Activated CD4-positive, alpha-beta T cell treated with anti-CD3 and anti-CD28 coated beads, Interleukin-2, amount 50 U/mL, for 16 hours (primary cell): ENCODE measurements at places on chromosomes 6 and 20.

- DNase-seq = no peak
These were observed 4.6 kb downstream of the SDC4 start for GRCh38 chr20:45343532-45344167.

DNA sequence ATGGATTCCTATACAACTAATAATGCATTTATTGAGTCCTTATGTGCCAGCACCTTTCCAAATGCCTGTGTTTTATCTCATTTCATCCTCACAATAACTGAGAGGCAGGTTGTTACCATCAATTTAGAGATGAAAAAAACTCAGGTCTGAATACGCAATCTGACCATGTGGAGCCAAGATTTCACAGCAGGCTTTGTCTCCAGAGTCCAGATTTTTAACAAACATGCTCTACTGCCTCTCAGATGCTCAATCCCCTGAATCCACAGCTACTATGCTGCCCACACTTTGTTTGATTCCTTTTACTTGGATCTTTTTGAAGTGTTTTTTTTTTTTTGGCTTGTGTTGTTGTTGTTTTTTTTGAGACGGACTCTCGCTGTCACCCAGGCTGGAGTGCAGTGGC lies 46.8 kb downstream of the B4GALT5 start:
- DNase-seq = no peak

DNA sequence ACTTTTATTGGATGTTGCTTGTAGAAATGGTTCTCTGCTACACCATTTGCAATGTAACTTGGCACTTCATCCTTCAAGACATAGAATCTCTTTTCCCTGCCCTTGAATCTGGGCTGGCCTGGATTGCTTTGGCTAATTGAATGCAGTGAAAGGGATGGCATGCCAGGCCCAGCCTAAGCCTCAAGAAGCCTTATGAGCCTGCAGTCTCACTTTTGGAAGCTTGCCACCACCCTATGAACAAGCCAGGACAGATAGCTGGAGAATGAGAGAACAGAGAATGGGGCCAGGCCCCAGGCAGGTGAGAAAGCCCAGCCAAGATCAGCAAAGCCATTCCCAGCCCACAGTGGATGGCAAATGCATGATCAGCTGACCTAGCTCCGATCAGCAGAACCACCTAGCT lies 350.7 kb upstream of the RNF24 start:
- DNase-seq = no peak

DNA sequence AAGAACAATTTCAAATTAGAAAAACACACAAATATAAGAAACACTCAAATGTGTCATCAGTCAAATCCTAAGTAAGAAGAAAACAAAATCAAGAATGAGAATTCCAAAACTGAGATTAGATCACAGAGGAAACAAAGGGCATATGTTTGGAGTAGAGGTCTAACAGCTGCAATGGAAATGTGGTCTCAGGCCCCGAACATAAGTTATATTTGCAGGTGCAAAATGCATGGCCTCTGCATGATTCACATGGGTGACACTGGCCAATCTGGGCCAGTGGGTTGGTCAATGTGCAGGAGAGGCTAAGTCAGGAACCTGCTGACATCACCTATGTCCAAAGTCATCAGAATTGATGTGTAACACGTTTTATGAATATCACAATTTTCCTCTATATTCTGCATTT lies 108.5 kb upstream of the MAP7 start:
- no peak for DNase-seq

- no peak for DNase-seq
These were observed 9.6 kb downstream of the SLC18B1 start for GRCh38 chr6:132788658-132789395.

GRCh38 chr6:169954977-169955376 lies 203.6 kb downstream of the ERMARD start:
- no peak for DNase-seq

- no peak for DNase-seq
These were observed 120.8 kb downstream of the AGPAT4 start for GRCh38 chr6:161152907-161153662.

DNA sequence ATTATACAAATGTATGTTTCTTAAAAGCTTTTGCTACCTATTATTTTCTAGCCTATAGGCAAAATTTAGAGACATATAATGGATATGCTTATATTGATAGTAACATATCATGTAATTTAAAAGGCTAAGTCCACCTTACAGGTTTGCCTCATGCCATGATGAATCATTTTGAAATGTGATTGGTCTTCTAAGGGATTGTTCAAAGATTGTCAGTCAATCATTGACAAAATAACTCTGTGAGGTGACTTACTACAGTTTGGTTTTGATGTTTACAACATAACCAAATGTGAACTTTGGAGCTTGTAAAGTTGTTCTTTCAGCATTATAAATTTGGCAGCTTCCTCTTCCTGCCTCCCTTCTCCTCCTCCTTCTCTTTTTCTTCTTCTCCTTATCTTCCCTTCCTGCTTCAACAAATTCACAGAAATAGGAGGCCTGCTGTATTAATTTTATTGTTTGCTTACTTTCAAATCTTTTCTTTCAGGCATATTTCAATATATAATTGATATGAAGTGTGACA lies 39.7 kb upstream of the ZFP64 start:
- DNase-seq = no peak

DNA sequence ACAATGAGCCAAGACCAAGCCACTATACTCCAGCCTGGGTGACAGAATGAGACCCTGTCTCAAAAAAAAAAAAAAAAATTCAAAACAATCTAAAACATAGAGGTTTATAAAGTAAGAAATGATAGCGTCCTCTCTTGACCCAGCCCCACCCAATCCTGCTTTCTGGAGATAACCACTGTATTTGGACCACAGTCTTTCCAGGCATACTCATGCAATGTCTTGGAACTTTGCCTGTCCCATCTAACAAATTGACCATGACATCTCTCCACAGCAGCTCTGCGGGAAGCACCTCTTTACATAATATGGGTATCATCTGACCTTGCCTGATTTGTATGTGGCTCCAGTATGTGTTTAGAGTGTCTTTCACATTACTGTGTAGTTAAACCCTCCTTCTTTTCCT lies 9.1 kb upstream of the SHLD1 start:
- DNase-seq = no peak

DNA sequence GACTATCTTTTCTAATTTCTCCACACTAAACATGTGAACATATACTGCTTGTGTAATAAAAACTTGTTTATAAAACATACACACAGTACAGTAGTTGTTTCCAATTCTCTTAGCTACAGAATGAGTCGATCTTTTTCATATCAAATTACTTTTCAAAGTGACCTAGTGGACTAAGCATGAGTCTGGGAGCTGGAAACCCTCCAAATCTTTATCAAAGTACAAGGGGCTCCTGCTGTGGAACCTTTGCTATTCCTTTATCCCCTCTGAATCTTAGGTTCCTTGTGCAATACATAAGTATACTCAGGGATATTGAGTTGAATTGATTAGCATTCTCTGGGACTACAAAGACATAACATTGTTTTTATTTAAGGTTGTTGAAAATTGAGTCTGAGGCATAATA lies 48.7 kb upstream of the TAB2 start:
- DNase-seq = no peak

GRCh38 chr6:159759645-159760044 lies 2.2 kb upstream of the ACAT2 start:
- no peak for DNase-seq

DNA sequence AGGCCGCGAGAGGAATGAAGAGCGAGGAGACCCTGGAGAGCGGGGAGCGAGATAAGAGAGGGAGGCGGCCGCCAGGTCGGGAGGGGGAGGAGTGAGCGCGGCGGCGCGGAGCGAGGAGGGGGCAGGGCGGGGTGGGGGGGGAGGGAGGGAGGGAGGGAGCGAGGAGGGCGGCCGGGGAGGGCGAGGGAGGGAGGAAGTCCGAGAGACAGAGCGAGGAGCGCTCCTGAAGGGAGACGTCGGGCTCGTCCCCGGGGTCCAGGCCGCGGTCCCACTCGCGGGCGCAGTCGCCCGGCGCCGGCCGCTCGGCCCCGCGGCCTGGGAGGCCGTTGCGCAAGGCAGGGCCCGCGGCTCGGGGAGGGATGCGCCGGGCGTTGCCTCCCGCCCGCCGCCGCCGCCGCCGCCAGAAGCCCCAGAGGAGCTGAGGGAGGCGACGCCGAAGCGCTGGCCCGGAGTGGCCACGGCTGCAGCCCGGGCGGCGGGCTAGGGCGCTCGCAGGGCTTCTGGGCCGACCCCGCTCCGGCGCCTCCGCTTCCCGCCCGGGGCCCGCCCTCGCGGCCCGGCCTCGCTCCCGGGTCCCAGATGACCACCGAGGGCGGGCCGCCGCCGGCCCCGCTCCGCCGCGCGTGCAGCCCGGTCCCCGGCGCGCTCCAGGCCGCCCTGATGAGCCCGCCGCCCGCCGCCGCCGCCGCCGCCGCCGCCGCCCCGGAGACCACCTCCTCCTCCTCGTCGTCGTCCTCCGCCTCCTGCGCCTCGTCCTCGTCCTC lies at the start of gene FOXF2:
Gene FOXF2 (plus strand): TSS at position 208 of the 764 bp plus-strand sequence. CDS start 372 bp downstream, at position 580.
- no peak for DNase-seq

DNA sequence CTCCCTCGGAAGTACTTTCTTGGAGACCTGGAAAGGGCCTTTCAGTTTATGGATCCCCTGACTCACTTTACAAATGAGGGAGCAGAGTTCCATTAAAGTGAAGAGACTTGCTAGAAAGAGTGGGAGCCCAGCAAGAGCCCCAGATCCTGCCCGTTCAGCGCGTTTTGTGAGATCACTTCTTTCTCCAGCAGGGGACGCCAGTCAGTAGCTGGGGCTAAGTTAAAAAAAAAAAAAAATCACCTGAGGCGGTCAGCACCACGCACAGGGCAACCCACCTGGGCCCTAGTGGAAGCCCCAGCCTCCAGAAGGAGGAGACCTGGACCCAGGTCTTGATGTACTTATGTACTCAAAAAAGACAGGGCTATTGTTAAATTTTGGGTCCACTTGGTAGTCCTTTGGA lies 274.5 kb upstream of the RNF24 start:
- DNase-seq = no peak

DNA sequence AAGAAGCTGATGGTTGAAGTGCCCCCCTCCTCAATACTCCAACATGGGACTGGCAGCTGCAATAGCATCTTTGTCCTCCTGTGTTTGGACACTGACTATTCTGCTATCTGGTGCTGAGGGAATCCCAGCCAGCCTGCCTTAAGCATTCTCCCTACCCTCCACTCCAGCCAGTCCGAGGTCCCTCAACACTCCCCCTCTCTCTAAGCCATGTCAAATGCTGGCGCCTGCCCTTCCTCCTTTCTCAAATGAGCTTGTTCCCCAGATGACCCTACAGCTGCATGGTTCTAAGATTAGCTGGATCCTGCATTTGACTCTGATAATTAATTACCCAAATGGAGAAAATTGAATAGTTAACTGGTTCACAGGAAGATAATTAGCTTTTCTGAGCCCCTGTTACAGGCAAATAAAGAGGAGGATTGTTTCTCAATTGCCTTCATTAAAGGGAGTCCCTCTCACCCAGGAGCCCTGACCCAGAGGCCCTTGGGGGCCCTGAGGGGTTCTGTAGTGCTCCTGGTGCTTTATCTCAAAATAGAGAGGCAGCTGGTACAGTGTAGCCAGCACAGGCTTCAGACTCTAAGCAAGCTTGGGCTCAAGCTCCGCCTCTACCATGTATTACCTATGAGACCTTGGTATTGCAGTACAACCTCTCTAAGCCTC lies 37.9 kb upstream of the CHD6 start:
- no peak for DNase-seq

GRCh38 chr20:16530201-16530681 lies 43.0 kb downstream of the KIF16B start:
- no peak for DNase-seq

- no peak for DNase-seq
These were observed 115.4 kb downstream of the SCAF8 start for GRCh38 chr6:154848580-154848979.

GRCh38 chr20:36149469-36149868 lies 5.1 kb upstream of the EPB41L1 start:
- DNase-seq = no peak
